ENCODE measurements at places on chromosomes 6 and 20.

- no peak for DNase-seq
Observed at GRCh38 chr6:135624402-135625295, 127.1 kb upstream of the AHI1 start.

- DNase-seq: no peak
Observed at GRCh38 chr6:18138906-18139305, 16.0 kb downstream of the TPMT start.

DNA sequence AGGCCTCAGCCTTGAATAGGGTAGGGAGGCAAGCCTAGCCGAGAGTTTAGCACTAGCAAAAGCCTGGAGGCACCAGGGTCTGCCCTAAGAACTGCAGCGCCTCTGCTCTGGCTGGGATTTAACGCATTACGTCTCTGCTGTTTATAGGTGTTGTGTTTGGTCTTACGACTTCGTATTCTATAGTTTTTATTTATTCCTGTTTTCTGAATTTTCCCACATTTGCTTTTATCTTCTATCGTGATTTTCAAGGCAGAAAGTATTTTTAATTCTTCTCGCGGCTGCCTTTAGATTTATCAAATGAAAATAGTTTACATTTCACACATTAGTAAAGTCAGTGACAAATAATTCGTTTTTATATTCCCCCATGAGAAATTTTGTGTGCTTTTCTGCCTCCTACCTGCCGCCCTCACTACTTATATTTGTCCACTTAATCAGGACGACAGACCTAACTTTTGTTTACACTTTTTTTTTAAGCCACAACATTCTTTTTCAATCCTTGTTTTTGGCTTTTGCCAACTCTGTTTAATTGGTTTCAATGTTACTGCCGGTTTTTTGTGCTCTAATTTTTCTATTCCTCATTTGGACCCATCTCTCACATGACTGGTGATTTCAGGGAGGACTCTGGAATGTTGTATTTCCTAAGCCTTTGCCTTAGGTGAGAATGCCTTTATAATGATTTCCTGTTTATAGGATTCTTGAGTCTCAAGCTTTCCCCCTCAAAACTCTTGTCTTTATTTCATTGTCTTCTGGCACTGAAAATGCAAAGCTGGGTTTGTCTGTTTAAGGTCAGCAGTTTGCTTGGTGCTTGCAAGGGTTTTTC lies 1.3 kb upstream of the LZTS3 start:
- no peak for DNase-seq

DNA sequence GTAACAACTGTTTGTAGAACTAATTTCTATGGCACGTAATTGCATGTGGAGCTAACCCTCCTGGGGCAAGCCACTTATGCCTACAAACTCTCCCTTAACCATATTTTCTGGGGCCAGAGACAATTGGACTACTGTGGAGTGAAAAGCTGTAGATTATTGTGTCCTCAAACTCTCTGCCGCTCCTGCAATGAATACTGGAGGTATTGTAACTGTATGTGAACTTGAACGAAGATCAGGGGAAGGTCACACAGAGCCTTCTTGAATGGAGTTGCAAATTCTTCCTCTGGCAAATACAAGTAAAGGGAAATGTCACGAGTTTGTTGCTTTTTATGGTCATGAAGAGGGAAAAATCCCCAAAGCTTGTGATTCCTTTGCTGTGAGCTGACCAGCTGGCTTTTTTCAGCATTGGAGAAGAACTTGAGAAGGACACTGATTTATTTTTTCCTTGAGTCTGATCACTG lies 18.2 kb downstream of the AKAP12 start:
- no peak for DNase-seq

DNA sequence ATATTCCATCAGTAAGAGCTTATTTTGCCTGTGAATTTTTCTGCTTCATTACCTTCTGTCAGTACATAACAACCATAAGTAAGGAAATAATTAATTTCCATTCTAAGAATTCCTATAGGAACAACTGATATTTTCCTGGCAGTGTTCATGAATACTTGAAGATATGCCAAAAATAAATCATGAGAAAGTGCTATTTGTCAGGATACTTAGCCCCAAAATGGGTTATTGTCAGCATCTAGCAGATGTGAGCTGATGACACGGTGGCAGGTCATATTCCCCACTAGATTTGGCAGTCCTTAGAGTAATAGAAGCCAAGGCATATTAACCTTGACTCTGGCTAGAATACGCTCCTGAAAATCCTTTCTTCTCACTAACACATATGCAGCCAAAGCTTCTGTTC lies 43.2 kb upstream of the CRISP1 start:
- no peak for DNase-seq

GRCh38 chr6:31701666-31702404 lies 1.3 kb downstream of the ABHD16A start:
- no peak for DNase-seq

- DNase-seq: no peak
Observed at GRCh38 chr6:32442977-32443552, 3.4 kb downstream of the HLA-DRA start.

GRCh38 chr6:100283285-100283684 lies 181.4 kb downstream of the SIM1 start:
- DNase-seq: no peak
